Bronchial smooth muscle cell (primary cell): ENCODE measurements at places on chromosomes 3 and 15. TPM values are rescaled to one million over a fixed set of nuclear protein-coding genes. Genes with fewer than 3 reads are reported as not detected.

The KNG1 gene
- not detected in 2 replicates for total RNA-seq

The ARGFX gene
- total RNA-seq: not detected in 2 replicates

The RARRES1 gene
- total RNA-seq: 53.5 and 174 TPM in 2 replicates

The ST8SIA2 gene
- not detected in 2 replicates for total RNA-seq

The OR5K2 gene
- total RNA-seq: not detected in 2 replicates

The GOLIM4 gene
- total RNA-seq: 65.7 and 77.0 TPM in 2 replicates

The NRG4 gene
- not detected in 2 replicates for total RNA-seq

The SSUH2 gene
- not detected in 2 replicates for total RNA-seq

The GOLGA6A gene
- total RNA-seq: under 0.01 TPM in 2 replicates

The ILDR1 gene
- under 0.01 TPM in 1 of 2 replicates, not detected in the other for total RNA-seq

The LTK gene
- total RNA-seq: 0.17 and 0.63 TPM in 2 replicates

The ANKUB1 gene
- total RNA-seq: not detected in 2 replicates

The HEXA gene
- 74.7 and 92.7 TPM in 2 replicates for total RNA-seq

The FEZF2 gene
- total RNA-seq: not detected in 2 replicates

The FAM98B gene
- 2.7 and 5.2 TPM in 2 replicates for total RNA-seq

The EFCAB12 gene
- total RNA-seq: under 0.01 TPM in 1 of 2 replicates, not detected in the other
